BJ (cell line): ENCODE measurements at places on chromosomes 7 and 10. TPM values are rescaled to one million over a fixed set of nuclear protein-coding genes. Genes with fewer than 3 reads are reported as not detected.

OPN1SW gene
- polyA plus RNA-seq = not detected in 2 replicates

SLC13A4 gene
- 0.04 TPM in 2 replicates for polyA plus RNA-seq

CALCR gene
- polyA plus RNA-seq = not detected in 2 replicates

TMEM213 gene
- not detected in 2 replicates for polyA plus RNA-seq

CPN1 gene
- not detected in 2 replicates for polyA plus RNA-seq

GRM8 gene
- polyA plus RNA-seq = not detected in 2 replicates

ATP6V0A4 gene
- 0.06 and 0.07 TPM in 2 replicates for polyA plus RNA-seq

CCL26 gene
- 0.26 TPM in 1 of 2 replicates, not detected in the other for polyA plus RNA-seq

C7orf33 gene
- not detected in 2 replicates for polyA plus RNA-seq
